ENCODE measurements at places on chromosomes 6 and 20. TPM values are rescaled to one million over a fixed set of nuclear protein-coding genes. Genes with fewer than 3 reads are reported as not detected.

DNA sequence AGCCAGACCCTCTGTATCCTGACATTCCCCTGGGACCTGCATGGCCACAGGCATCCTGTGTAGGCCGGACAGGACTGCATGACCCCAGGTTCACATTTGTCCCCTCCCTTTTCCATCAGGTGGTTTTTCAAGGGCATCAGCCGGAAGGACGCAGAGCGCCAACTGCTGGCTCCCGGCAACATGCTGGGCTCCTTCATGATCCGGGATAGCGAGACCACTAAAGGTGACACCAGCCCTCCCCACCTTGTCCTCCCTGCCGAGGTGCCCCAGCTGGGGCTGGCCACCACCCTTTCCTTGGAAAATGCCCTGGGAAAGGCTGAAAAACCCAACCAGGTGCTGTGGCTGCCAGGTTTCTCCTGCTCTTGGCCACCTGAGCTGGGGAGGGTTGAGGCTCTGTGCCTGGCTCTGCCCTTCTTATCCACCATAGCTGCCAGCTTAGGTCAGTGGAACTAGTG is 27.6 kb downstream of the HCK start:
- DNase-seq: no peak

SLC32A1 gene
- total RNA-seq: not detected

- no peak for DNase-seq
Measured at GRCh38 chr20:50260479-50261221, 70.0 kb downstream of the CEBPB start.

- DNase-seq: no peak
Measured at GRCh38 chr6:11522812-11523605, 14.5 kb upstream of the TMEM170B start.

GRCh38 chr6:52595796-52596130 is 18.9 kb upstream of the TRAM2 start:
- no peak for DNase-seq

PREX1 gene
- total RNA-seq: 90.0 TPM

ABHD16B gene
- not detected for total RNA-seq

GRCh38 chr20:62025394-62025793 is 40.3 kb downstream of the TAF4 start:
- DNase-seq: no peak

RHAG gene
- total RNA-seq: not detected

- no peak for DNase-seq
Measured at GRCh38 chr6:98641949-98642719, 192.2 kb upstream of the POU3F2 start.

GRCh38 chr6:158043586-158044524 is 62.2 kb downstream of the SYNJ2 start:
- no peak for DNase-seq

GINS1 gene
- total RNA-seq: 26.0 TPM

DNA sequence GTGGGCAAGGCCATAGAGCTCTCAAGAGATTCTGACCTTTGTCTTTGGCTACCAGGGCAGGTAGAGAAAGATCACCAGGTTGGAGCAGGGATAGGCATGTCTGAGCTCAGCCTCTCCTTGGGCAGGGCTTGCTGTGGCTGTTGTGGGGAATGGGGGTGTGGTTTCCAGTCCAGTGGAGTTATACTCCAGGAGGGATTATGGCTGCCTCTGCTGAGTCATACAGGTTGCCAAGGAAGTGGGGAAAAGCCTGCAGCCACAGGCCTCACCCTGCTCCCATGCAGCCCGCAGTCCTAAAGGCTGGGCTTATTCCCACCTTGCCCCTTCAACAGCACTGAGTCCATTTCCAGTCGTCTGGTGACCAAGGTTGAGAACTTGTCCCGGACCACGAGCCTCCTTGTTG is 21.9 kb downstream of the MEP1A start:
- no peak for DNase-seq

CD109 gene
- 24.5 TPM for total RNA-seq

DNA sequence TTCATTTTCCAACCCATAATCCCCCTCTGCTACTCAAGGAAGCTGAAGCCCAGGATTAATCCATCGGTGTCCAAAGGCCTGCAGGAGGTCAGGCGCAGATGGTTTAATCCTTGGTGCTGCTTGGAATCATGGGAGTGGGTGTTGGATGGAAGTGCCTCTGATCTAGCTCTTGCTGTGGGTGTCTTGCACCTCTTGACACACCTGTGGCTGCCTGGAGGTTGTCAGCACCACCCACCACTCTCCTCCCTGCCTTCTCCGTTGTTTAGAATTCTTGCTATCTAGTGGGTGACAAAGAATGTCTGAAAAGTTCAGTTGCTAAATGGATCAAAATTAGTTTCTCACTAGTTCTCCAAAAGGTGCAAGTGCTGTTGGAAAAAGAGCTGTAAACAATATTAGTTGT is 1074.4 kb upstream of the FLRT3 start:
- no peak for DNase-seq

DNA sequence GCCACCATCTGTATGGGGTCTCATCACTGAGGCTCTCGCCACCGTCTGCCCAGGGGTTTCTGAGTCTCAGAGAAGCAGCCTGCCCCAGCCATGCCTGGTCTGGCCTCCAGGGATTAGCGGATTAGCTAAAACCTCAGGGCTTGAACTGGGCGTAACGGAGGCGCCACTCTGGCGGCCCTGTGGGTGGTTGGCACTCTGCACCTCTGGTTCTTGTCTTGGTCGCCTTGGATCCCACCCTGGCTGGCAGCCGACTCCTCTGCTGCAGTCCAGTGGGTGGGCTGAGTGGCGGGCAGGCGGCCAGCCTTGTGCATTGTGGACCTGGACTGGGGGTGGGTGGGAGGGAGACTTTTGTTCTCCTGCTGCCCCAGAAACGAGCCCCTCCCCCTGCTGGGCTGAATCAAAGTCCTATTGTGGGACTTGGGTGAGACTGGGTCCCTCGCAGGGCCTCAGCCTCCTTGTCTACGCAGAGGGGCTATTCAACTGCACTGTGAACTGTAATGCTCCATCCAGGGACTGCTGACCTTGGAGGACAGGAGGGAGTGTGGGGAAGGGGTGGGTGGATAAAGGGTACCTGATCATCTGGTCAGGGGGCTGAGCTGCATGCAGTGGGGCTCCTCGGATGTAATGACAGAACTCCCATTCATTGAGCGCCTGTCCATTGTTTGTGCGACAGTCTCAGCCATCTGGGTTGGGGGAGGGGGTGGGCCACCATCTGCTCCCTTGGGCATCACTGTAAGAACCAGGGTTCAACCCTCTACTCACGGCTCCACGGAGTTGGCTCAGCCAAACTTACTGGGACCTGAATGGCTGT is 23.9 kb downstream of the SUN5 start:
- DNase-seq: no peak

DNA sequence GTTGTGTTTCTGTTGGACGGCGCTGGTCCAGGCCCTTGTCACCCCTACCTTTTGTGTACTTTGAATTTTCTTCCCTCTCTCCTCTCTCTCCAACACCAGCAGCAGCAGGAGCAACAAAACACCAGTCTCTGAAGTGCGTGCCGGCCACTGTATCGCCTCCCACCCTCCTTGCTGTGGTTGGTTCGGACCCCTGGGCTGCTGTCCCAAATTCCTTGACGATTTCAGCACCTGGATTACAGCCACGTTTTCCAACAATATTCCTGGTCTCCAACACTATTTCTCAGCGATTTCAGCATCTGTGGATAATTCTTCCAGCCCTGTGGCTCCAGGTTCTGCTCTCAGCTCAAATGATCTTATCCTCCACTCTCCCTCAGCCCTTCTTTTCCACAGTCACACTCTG is 11.8 kb downstream of the MAS1 start:
- DNase-seq: no peak

TRIM40 gene
- total RNA-seq: not detected

- no peak for DNase-seq
Measured at GRCh38 chr6:21402368-21402767, 191.2 kb upstream of the SOX4 start.
